Mesenteric fat pad (tissue), 1 donor: ENCODE measurements at places on chromosomes 12 and 14. TPM values are rescaled to one million over a fixed set of nuclear protein-coding genes. Genes with fewer than 3 reads are reported as not detected.

GRCh38 chr12:111606767-111607230, 7.7 kb upstream of the ATXN2 start:
- no peak for DNase-seq

Gene DCN
- 1,241 TPM for total RNA-seq

Gene ANKS1B
- total RNA-seq: 5.3 TPM

DNA sequence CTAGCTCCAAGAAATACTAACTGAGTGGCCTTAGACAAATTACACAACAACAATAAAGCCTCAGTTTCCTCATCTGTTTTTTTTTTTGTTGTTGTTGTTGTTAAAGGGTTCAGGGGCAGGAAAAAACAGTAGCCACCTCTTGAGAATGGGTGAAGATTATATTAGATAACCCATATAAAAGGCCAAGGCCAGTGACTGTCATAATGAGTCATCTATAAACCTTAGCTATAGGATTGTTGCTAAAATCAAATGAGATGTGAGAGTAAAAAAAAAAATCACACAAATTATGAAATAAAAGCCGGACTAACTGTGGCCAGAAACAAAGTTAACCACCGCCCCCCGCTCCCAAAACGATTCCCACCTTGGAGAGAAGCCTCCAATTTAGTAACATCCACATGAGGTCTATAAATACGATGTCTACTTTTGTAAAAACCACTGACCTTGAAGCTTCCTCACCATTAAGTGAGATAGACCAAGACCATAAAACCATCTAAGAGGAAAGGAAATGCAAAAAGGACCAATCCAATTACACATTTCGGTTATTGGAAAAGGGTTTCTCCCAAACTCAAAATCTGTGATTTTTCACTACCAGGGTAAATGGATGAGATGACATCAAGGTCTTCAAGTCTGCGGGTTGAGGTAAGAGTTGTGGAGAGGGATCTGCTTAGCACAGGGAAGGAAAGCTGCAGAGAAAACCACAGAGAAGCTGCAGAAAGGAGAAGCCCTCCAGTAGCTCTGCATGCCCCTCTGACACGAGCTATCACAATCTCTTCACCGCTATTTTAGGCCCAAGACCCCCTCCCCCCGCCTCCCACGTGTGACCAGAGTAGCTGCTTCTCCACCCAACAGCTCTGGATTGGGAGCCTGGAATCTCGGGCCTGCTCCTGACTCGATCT, 1.0 kb downstream of the NAA25 start:
- peak; percentile 83 for DNase-seq

DNA sequence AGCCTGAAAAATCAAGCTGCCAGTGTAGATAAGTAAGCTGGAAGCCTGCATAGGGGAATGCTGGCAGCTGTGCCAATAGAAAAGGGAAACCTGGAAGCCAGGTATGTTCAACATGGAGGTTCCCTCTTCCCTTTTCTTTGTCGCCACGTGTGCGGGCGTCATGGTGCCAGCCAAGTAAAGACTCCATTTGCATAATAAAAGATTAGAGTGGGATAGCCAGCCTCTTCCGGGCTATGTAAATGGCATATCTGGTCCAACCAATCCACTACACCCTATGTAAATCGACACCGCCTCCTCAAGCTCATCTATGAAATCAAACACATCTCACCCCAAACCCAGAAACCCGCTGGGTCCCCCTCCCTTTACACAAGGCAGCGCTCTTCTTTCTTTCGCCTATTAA, 5.6 kb upstream of the ADGRD1 start:
- no peak for DNase-seq

- no peak for DNase-seq
Measured at GRCh38 chr14:59532419-59532818, 44.2 kb downstream of the CCDC175 start.

DNA sequence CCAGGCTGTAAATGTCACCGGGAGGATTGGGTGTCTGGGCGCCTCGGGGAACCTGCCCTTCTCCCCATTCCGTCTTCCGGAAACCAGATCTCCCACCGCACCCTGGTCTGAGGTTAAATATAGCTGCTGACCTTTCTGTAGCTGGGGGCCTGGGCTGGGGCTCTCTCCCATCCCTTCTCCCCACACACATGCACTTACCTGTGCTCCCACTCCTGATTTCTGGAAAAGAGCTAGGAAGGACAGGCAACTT, 1.3 kb downstream of the GAPDH start:
- no peak for DNase-seq

Gene RFLNA
- not detected for total RNA-seq

DNA sequence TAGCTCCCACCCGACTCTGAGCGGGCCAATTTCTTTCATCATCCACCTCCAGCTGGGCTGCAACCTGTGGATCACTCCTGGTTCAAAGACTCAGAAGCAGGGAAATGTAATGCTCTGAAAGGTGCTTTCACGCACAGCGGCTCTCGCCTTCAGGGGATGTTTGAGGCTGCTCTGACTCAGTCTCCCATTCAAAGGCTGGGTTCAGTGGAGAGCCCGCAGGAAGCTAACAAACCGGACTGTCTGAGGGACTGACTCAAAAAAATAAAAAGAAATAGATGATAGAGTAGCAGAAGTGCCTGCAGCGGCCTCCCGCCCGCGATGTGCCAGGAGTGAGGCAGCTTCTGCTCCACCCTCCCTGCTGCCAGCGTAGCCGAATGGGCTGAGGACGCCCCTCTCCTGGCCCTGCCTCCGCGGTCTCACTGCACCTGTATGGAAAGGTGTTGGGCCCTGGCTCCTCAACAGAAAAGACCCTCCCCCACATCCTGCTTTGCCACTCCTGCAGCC, 98.0 kb downstream of the GCH1 start:
- DNase-seq: no peak

GRCh38 chr14:63470962-63471793, 72.0 kb downstream of the PPP2R5E start:
- DNase-seq: no peak

- DNase-seq: no peak
Measured at GRCh38 chr12:15806826-15807225, 17.6 kb upstream of the EPS8 start.

Gene MYH6
- total RNA-seq: not detected

GRCh38 chr12:71610031-71610795, 53.4 kb downstream of the ZFC3H1 start:
- DNase-seq: no peak

- no peak for DNase-seq
Measured at GRCh38 chr14:92263681-92264080, 59.3 kb upstream of the SLC24A4 start.

GRCh38 chr14:53411125-53411524, 258.0 kb upstream of the DDHD1 start:
- DNase-seq: no peak

GRCh38 chr12:113066813-113067400, 10.4 kb downstream of the DTX1 start:
- DNase-seq: no peak

GRCh38 chr12:5244513-5244972, 187.4 kb upstream of the NTF3 start:
- DNase-seq: no peak

Gene RERGL
- 1.9 TPM for total RNA-seq

DNA sequence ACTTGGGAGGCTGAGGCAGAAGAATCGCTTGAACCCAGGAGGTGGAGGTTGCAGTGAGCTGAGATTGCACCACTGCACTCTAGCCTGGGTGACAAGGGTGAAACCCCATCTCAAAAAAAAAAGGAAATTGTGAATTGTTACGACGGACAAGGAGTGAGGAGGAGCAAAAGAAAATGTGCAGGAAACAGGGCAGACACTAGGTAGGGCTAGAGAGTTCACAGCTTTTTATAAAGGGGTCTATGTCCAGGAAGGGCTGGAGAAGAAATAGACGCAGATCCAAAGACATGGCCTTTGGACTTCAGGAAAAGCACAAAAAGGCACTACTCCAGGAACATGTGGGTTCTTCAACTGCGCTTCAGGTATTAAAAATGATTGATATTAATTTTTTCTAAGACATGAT, 34.4 kb downstream of the ATG14 start:
- DNase-seq: no peak

DNA sequence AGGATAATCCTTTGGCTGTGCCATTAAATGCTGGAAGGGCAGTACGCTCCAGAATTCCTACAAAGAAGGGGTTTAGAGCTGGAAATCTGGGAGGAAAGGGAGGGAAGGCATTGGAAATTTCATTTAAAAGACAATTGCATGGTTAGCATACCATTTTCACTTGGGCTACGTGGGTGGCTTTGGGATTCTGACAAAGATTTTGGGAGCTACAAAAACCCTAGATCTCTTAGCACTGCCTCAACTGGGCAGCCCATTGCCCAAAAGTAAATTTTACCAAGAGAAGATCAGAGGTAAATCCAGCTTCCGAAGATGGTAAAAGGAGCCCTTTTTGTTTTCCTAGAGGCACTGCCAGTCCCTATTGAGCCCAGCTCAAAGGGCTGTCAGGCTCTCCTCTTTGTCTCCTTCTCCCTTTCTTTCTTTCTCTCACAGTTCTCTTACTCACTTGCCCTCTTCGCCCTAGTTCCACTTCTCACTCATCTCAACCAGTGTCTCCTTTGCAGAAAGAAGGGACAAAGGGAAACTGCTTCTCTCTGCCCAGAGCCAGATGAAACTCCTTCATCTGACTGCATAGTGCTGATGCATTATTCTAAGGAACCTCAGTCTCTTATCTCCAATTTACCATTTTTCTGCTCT, 125.4 kb upstream of the PLEKHA5 start:
- DNase-seq: no peak

- DNase-seq: no peak
Measured at GRCh38 chr14:71651228-71651627, 281.0 kb upstream of the RGS6 start.

DNA sequence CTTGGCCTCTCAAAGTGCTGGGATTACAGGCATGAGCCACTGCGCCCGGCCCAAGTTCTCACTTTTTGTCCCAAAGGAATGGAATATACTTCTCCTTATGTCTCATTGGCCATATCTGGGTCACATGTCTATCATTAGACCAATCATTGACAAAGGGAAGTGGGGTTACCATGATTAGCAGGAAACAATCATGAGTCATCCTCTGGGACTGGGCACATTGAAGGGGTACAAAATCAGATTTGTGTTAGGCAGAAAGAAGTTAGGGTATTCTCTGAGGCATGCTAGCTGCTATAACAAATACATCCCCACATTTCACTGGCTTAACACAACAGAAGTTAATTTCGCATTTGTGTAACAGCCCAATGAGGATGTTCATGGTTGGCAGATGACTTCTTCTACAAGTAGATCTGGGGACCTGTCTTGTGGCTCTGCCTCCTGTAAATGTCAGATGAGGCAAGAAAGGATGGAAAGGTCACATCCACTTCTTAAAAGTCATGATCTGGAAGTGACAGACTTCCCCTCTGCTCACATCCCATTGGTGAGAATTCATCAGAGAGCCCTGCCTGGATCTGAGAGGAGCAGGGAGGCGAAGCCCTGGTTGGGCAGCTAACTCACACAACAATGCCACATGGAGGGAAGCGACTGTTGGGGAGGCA, 3.1 kb downstream of the CCDC63 start:
- no peak for DNase-seq

- no peak for DNase-seq
Measured at GRCh38 chr14:50344116-50344775, 32.1 kb downstream of the DMAC2L start.

DNA sequence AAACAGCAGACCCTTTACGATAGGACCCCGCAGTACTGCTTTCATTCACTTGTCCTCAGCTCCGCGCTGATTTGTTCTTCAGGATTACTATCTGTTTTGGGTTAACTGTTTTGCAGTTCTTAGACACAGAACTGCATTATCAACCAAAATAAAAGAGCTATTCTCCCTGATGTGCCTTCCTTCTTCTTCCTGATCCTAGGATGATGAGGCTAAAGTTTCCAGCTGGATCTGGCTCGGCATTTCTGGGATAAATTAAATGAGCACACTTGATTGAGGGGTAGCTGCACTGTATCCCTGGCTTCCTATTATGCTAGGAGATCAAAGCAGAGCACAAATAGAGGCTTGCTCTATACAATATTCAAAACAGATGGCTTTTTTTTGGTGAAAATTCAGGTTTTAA, 165.7 kb downstream of the FBXL14 start:
- DNase-seq: no peak

GRCh38 chr14:51605575-51605974, 46.1 kb upstream of the FRMD6 start:
- DNase-seq: no peak

Gene GALNT9
- total RNA-seq: not detected

DNA sequence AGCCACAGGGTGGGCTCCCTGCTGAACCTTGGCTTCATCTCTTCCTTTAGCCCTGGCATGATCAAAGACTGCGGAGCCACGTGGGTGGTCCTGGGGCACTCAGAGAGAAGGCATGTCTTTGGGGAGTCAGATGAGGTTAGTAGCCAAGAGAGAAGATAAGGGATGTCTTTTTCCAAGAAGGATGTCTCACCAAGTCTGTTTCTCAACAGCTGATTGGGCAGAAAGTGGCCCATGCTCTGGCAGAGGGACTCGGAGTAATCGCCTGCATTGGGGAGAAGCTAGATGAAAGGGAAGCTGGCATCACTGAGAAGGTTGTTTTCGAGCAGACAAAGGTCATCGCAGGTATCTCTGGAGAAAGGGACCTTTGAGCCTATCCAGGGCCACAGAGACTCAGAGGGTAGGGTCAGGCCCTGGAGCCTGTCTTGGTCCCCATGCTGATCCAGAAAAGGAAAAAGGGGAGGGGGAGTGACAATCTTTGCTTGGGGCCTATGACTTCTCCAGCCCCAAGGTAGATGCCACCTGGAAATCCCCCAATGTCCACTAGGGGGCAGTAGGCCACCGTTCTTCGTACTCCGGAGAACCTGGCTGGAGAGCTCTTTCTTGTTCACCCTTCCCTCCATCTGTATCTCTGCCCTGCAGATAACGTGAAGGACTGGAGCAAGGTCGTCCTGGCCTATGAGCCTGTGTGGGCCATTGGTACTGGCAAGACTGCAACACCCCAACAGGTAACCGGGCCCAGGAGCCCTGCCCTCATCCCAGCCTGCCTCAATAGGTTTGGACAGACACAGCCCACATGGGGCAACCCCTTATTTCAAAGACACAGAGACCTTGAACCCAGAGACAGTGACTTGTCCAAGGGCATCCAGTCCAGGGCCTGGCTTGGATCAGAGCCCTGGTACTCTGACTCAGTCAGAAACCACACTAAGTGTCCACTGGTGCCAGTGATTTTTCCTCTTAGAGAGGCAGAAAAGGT, 2.0 kb downstream of the TPI1 start:
- no peak for DNase-seq

Gene HEBP1
- total RNA-seq: 83.8 TPM

DNA sequence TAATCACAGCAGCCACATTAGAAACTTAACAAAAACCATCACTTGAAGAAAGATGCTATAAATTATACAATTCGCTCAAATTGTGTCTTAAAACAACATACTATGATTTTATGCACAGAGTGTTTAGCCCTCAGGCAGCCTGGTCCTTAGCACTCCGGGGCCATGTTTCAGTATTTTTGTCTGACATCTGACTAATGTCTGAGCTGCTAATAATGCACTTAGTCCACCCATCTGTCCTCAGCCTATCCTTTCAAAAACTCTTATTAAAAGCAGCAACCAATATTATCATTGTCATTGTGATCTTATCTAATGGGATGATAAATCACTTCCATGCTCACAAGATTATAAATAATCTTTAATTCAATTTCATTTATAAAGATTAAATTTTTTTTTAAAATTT, 602.7 kb upstream of the FOXG1 start:
- DNase-seq: no peak
